ENCODE measurements at places on chromosomes 11 and 22.

GRCh38 chr22:44882226-44882905, 127.4 kb downstream of the PHF21B start:
- DNase-seq, result no peak

- no peak for DNase-seq
Observed at GRCh38 chr11:57473285-57473841, 13.0 kb downstream of the RTN4RL2 start.

DNA sequence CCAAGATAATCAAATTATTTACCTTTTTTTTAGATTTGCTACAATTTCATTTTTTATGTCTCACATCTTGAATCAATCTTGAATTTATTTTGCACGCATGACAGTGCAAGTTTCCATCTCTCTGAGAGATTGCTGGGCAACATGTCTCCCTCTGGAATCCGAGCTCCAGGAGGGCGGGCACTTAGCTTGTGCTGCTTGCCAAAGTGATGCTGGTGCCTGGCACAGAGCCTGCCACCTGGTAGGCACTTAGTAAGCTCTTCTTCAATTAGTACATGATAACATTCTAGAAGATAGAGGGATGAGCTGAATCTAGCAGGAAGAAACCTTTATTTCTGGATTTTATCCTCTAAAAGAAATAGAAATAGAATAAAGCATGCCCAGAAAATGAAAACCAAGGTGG, 27.5 kb upstream of the OR9I1 start:
- no peak for DNase-seq

GRCh38 chr22:49330421-49331222, 497.1 kb downstream of the BRD1 start:
- no peak for DNase-seq

GRCh38 chr11:111502611-111503010, 9.6 kb downstream of the BTG4 start:
- no peak for DNase-seq

DNA sequence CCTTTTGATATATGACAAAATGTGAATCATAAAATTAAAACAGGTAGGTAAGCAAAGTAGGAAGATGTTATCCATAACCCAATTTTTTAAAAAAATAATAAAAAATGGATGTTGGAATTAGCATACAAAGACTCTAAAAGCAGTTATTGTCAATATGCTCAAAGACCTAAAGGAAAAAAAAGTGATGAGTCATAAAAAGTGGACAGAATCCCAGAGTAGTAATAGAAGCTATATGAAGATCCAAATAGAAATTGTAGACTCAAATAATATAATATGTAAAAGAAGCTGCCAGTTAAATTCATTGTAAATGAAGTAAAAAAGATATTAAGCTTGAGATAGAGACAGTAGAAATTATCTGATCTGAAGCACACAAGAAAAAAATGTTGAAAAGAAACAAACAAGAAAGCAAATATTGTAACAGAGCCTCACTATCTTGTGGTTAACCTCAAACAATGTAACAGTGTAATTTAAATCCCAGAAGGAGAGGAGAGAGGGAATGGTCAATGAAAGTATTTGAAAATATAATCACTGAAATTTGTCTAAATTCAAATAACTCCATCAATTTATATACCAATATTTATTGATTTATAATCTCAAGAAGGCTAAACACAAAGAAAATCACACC, 773.4 kb upstream of the RAG2 start:
- no peak for DNase-seq

DNA sequence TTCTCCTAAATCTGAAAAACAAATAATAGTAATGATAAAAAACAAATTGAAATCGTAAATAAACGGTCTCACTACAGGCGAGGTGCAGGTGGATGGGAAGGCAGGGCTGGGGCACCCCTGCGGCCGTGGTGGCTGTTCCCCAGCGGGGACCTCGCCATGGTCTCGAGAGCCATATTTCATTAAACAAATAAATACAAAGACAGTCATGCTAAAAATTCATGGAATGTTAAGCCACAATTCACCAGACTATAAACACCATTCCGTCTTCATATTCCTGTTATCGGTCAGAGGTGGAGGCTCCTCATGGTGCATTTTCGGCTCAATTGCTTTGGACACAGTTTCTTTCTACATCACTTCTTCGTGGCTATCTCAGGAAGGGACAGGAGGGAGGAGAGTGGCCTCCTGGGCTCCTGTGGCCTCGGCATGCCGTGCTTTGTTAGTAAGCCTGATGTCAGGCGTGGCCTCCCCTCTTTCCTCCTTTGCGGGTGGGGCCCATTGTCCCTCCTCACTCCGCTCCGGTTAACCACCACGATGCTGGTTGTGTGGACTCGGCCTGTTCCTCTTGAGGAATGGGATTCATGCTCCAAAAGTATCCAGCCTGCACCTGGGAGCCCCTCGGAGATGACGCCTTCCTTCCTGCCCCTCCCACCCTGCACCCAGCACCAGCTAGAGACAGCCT, 16.1 kb upstream of the BRSK2 start:
- no peak for DNase-seq
